EH (cell line): ENCODE measurements at places on chromosomes 16 and 17.

- peak; percentile 64 for DNase-seq
Measured at GRCh38 chr17:13702266-13702665, 100.5 kb upstream of the HS3ST3A1 start.

DNA sequence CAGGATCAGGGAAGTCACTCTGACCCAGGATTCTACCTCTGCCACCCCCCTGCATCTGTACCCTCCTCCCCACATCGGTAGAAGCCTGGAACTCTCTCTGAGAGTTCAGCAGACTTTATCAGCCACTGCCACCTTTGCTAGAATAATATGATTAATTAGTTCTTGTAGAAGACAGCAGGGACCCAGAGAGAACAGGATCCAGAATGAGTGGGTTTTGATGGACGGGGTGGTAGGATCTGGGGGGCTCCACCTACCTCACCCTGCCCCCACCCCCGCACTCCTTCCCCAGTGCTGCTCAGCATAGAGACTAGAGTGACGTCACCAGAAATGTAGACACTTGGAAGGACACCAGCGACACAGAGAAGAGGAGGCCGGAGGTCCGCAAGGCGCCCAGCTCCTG, 33.5 kb downstream of the ABCC6 start:
- DNase-seq, result no peak

- peak; percentile 63 for DNase-seq
Measured at GRCh38 chr17:38663125-38663751, 11.5 kb downstream of the EPOP start.

GRCh38 chr17:45260204-45260783, 1.6 kb downstream of the SPATA32 start:
- DNase-seq, result no peak

- DNase-seq, result no peak
Measured at GRCh38 chr17:48617471-48618255, 2.6 kb upstream of the HOXB8 start.

- no peak for DNase-seq
Measured at GRCh38 chr17:55555772-55556171, 44.5 kb upstream of the SMIM36 start.

DNA sequence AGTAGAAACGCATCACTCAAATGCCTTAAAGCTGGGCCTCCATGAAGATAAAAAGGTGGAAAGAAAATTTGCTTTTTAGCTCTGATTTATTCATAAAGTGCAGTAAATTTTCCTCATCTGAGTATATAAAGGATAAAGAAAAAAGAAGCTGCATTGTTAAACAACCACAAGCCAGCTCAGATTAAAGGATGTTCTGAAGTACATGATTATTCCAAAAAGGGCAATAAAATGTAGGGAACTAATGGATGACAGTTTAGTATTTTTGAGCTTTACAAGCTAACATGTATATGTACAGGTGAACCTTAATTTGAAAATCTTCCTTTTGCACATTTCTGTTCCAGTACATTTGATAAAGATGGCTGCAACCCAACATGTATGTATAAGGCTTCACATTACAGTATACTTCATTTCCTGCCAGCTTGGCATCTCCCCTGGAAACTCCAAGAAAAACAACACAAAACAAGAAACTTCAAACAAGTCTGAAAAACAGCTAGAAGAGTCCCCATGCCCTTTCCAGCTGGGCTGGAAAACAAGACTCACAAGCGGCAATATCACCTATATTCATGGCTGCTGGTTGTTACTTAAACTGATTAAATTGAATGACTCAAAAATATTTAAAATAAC, 225.7 kb downstream of the CEP112 start:
- DNase-seq, result no peak

DNA sequence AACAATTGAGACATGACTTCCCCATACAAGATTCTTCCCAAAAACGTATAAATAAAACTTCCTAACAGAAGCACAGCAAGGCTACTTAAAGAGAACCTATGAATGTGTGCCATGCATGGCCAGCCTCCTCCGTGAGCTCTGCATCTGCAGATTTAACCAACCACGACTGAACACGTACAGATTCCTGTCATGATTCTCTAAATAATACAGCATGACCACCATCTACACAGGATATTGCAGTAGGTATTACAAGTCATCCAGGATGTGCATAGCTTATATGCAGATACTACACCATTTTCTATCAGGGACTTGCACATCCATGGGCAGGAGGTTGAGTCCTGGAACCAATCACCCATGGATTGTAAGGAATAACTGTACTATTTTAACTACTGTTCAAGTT, 1.4 kb upstream of the QRICH2 start:
- no peak for DNase-seq

GRCh38 chr16:86761111-86762031, 183.0 kb downstream of the FOXL1 start:
- peak; percentile 88 for DNase-seq

- peak; percentile 74 for DNase-seq
Measured at GRCh38 chr17:37770631-37771518, 26.0 kb upstream of the HNF1B start.

- DNase-seq, result peak; percentile 62
Measured at GRCh38 chr16:28317040-28317880, 24.9 kb downstream of the SBK1 start.

DNA sequence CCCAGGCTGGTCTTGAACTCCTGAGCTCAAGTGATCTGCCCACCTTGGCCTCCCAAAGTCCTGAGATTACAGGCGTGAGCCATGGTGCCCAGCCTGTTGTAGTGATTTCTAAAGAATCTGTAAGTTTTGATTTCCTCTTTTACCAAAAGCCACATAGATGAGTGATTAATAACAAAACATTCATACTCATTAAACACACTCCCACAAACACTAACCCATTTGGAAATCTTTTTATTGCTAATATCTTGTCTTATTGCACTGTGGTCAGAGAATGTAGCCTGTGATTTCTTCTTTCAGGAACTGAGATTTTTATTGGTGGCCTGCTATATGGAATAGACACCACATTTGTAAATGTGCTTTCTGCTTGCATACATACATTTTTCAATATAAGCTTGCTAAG, 31.6 kb downstream of the MYH10 start:
- DNase-seq, result no peak

DNA sequence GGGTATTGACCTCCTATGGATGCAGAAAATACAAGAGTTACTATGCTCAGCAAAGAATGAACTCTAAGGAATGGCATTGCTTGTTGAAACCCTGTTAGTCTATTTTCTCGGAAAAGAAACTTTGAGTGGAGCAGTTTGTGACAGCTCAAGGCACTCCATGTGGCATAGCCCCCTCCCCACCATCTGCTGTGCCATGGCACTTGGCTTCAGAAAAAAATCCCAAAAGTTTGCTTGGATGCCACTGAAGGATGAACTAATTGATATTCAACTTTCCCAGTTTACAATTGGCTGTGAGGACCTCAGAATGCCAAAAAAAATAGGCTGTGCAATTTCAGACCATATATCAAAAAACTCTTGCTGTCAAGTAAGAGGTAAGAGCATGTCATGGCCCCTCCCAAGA, 1.8 kb downstream of the KRT31 start:
- no peak for DNase-seq

DNA sequence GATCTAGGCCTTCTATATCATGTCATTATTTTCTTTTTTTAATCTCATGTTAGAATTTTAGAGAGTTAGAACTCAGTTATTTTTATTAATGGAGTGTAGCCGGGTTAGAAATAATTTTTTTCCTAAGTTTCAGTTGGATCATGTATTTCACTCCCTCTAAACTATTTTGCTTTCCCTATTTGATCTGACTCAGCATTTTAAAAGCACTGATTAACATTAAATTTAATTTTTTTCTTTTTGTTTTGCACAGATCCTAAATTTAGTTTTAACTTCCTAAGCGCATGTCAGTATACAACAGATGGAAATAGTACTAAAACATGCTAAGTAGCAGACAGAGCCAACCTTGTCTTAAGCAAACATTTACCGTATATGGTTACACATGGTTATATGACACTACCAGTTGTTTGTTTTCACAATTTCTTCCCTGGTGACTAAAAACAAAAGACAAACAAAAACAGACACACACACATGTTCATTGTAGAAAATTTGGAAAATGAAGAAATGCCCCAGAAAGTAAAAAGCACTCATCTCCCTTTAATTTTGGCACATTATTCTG, 33.6 kb upstream of the RAB11FIP4 start:
- DNase-seq, result no peak

DNA sequence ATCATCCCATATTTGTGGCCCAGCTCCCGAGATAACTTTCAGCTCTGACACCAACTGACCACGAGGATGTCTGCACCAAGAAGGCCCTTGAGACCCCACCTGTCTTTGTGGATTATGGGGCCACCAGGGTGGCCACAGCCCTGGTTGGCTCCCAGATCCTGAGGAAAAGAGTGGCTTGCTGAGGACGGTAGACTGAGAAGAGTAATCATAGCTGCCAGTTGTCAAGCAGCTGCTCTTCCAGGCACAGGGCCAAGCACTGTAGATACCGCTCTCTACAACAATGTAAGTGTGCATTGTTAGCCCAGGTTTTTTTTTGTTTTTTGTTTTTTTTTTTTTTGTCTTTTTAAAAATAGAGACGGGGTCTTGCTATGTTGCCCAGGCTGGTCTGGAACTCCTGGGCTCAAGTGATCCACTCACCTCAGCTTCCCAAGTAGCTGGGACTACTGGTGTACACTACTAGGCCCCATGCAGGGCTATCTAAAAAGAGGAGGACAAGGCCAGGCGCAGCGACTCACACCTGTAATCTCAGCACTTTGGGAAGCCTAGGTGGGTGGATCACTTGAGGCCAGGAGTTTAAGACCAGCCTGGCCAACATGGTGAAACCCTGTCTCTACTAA, 9.6 kb downstream of the ZNF205 start:
- no peak for DNase-seq

DNA sequence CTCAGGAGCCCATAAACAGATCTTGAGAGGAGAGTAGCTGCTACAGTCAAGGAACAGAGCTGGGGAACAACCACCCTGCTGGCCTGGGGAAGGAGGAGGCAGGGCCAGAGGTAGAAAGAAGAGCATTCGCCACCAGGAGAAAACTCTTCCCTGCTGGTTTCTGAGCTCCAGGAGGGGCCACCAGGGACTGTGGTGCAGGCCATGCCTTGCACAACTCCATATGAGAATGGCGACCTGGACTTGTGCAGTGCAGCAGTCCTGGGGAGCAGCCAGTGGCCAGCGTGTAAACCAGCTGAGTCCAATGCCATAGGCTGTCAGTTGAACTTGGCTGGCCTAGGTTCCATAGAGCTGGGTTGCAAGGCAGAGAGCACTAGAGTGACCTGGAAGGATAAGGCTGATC, 11.6 kb downstream of the SLC13A2 start:
- no peak for DNase-seq

DNA sequence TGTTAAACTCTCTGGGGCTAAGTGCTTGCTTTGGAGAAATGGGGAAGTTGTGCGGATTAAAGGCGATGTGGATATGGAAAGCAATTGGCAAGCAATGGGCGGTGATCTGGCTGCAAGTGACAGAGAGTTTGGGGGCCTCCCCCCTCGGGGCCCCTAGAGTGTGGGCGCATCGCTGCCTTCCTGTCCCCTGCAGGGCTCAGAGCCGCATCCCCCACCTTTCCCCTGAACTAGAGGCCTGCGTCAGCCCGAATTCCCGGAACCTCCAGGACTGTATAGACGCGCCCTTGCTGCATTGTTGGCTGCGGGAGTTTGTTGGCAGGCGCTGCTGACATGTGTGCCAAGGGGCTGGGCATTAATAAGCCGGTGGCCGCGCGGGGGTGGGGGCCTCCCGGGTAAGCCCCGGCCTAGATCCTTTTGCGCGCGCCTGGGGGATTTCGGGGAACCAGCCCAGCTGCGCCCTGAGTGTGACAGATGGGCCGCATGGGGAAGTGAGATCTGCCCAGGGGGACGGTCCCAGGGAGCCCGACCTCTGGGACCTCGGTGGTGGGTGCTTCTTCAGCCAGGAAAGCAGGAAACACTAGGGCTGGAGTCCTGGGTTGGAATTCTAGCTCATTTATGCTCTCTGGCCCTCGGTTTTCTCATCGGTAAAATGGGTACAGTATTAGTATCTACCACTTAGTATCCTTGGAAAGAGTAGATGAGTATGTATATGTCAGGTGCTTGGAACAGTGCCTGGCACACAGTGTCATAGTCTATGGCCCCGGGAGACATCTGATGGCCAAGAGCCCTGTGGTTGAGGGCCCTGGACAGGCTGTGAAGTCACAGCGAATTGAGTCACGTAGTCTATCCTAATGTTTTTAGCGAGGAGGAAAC, 1.0 kb downstream of the EEF2K start:
- DNase-seq, result peak; percentile 67

DNA sequence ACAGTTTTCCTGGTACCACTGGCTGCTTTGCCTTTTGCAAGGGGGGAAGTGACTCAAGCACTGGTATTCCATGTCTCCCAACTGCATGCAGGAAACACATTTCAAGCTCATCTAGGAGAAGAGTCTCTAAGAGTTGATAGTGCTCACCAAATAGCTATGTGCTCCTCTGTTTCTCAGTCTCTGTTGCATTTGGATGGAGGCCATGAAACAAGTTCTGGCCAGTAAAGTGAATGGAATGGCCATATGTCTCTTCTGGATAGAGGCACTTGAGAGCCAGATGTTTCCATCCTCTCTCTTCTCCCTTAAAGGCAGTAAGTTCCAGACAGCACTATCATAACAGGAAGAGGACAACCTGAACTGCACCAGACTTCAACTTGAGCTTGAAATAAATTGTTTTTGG, 60.6 kb downstream of the C16orf82 start:
- peak; percentile 86 for DNase-seq

GRCh38 chr16:560204-560700, at the start of gene PRR35:
Gene PRR35, plus strand, starts transcription at chr16:560394. Its CDS starts 2,901 bp downstream, at chr16:563295.
- no peak for DNase-seq

DNA sequence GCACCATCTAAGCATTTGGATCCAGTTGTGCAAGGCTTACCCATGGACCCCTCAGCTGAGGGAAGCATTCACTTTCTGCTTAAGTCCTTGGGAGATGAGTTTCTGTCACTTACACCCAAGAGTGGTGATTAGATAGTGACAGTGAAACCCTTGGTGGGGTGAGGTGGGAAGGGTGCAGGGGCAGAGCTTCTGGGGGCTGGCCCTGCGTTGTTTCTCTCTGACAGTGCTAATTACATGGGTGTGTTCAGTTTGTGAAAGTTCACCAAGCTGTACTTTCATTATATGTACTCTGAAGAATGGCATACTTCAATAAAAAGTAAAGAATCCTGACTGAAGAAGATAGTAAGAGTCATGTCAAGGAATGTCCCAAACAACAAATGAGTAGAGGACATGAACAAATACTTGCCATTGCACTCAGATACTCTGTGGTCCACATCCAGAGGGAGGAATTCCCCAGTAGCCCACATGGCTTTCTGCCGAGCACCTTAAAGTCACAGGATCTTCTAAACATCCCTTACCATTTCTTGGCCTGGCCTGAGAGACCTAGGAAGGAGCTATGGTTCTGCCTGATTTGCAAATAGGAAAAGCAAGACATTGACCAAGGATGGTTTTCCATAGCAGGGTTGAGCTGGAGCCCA, 8.4 kb downstream of the CHST6 start:
- peak; percentile 40 for DNase-seq

- no peak for DNase-seq
Measured at GRCh38 chr16:14148016-14148415, 76.9 kb downstream of the MRTFB start.

- no peak for DNase-seq
Measured at GRCh38 chr17:73956595-73957465, 246.6 kb upstream of the RPL38 start.
